Heart left ventricle (tissue), 16 donors: ENCODE measurements at places on chromosomes 6 and 20. TPM values are rescaled to one million over a fixed set of nuclear protein-coding genes. Genes with fewer than 3 reads are reported as not detected.
A peak's percentile ranks its signal among the peaks of the same experiment; 100 is the strongest.

The CNR1 gene
- total RNA-seq, result 0.42 TPM

The TMEM30A gene
- 40.5 TPM for total RNA-seq

- DNase-seq, result no peak
Observed at GRCh38 chr20:9945408-9945807, 89.4 kb upstream of the ANKEF1 start.

DNA sequence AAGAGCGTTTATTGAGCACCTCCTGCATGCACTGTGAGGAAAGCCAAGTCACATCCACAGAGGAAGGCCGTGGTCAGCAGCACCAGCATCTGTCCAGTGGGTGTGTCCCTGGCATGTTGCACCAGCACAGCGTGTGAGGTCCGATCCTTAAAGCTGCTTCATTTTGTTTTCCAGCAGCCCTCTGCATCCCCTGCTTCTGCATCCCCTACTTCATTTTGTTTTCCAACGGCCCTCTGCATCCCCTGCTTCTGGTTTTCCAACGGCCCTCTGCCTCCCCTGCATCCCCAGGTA lies 147.8 kb downstream of the SYCP2 start:
- DNase-seq, result no peak

GRCh38 chr6:122604676-122605075 lies 5.5 kb upstream of the PKIB start:
- no peak for DNase-seq

GRCh38 chr6:143872201-143872600 lies 7.9 kb downstream of the ZC2HC1B start:
- DNase-seq, result no peak

- no peak for DNase-seq
Observed at GRCh38 chr20:57791178-57791962, 81.6 kb upstream of the PMEPA1 start.

The AIF1 gene
- 6.8 TPM for total RNA-seq

The COL21A1 gene
- 107 TPM for total RNA-seq

DNA sequence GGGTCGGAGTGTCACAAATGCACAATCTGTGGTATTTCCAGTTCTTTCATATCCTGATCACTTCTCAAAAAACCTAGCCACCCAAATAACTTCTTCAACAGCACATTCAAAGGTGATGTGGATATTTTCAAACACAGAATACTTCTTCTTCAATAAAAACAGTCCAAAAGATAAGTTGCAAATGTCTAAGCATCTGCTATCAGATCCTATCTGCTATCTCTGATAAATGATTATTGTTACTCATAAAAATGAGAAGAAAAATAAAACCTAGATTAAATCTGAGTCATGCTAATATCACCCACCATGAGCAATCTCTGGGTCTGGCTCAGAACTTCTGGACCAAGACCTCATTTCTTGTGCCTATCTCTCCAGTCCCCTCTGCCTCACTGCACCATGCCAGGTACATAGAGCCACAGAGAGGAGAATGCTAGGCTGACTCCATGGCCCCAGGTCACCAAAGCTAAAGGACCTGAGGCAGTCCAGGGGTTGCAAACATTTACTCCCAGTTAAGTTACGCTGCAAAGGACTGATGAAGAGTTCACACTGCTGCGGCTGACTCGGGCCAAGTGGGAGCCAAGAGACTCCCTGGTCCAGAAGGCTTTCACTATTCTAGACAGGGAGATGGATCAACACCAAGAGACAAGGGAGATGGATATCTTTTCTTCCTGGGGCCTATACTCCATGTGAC lies 101.4 kb downstream of the KIF13A start:
- no peak for DNase-seq

DNA sequence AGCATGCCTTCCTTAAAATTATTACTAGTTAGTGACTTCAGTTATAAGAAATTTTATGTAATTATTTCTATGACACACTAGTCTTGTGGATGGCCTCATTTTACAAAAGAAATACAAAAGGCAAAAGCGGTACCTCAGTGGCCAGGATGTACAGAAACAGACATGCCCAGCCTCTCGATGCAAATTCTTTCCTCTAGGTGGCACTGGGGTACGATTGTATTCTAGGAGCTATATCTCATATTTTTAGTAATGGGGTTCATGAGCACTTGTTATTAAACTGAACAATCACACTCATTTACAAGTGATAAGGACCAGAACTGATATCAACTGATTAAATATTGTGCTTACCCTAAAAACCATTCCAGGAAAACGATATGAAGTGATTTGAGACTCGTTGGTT lies 59.8 kb downstream of the SOD2 start:
- no peak for DNase-seq

GRCh38 chr6:30009113-30009512 lies 52.0 kb upstream of the POLR1H start:
- DNase-seq, result no peak

GRCh38 chr6:22411376-22412105 lies 114.7 kb upstream of the PRL start:
- DNase-seq, result no peak

GRCh38 chr6:36824253-36824652 lies 15.0 kb downstream of the CPNE5 start:
- DNase-seq, result peak; percentile 39

GRCh38 chr20:9609887-9610502 lies 95.6 kb downstream of the LAMP5 start:
- DNase-seq, result no peak

- no peak for DNase-seq
Observed at GRCh38 chr6:149473080-149474052, 11.4 kb downstream of the ZC3H12D start.

DNA sequence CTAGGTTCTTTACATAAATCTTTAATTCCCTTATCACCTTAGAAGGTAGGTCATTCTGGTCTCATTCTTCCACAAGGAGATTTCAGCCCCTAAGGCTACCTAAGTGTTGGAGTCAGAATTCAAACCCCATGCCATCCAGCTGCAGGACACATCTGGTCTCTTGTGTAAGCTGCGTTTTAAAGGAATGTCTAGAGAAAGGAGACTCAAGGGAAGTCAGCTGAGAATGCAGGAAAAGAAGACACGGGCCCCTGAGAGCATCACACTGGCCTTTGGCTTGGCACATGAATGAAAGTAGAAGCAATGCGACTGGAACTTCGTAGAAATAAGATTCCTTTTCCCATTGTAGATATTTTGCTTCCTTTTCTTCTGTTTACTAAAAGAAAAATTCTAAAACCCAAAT lies 76.7 kb upstream of the SYNJ2 start:
- no peak for DNase-seq

The LTA gene
- total RNA-seq, result 0.64 TPM

GRCh38 chr6:118203545-118203944 lies 296.5 kb downstream of the SLC35F1 start:
- no peak for DNase-seq

- no peak for DNase-seq
Observed at GRCh38 chr6:87907521-87907920, 140.1 kb upstream of the SPACA1 start.

GRCh38 chr6:111086685-111087084 lies 618 bp upstream of the SLC16A10 start:
- no peak for DNase-seq

The SEL1L2 gene
- total RNA-seq, result 0.92 TPM

GRCh38 chr6:153931431-153931830 lies 107.6 kb upstream of the OPRM1 start:
- DNase-seq, result no peak

- DNase-seq, result no peak
Observed at GRCh38 chr6:128032042-128032441, 131.2 kb upstream of the THEMIS start.

The RGS17 gene
- total RNA-seq, result 0.14 TPM

The TULP4 gene
- 110 TPM for total RNA-seq

- no peak for DNase-seq
Observed at GRCh38 chr20:23303325-23304102, 47.1 kb upstream of the NXT1 start.

The TRIM31 gene
- not detected for total RNA-seq

The SLC35F1 gene
- total RNA-seq, result 5.0 TPM

- no peak for DNase-seq
Observed at GRCh38 chr6:118719351-118720124, 68.1 kb upstream of the CEP85L start.

- DNase-seq, result no peak
Observed at GRCh38 chr6:169398342-169399105, 144.9 kb upstream of the THBS2 start.

DNA sequence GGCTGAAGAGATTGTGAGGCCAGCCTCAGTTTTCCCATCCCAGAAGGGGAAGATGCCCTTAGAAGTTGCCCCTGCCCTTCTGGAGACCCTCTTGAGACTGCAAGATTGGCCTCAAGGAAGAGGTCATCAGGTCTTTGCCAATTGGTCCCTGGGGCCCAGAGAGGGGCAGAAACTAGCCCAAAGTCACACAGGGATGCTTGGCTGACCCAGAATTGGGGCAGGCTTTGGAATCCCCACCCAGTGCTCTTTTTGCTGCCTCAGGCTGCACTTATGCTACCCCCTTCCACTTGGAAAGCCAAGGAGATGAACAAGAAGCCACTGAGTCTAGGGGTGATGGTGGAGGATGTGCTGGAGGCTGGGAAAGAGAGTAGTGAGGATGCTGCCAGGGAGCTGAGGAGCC lies 24.9 kb upstream of the FKBP1A start:
- no peak for DNase-seq

DNA sequence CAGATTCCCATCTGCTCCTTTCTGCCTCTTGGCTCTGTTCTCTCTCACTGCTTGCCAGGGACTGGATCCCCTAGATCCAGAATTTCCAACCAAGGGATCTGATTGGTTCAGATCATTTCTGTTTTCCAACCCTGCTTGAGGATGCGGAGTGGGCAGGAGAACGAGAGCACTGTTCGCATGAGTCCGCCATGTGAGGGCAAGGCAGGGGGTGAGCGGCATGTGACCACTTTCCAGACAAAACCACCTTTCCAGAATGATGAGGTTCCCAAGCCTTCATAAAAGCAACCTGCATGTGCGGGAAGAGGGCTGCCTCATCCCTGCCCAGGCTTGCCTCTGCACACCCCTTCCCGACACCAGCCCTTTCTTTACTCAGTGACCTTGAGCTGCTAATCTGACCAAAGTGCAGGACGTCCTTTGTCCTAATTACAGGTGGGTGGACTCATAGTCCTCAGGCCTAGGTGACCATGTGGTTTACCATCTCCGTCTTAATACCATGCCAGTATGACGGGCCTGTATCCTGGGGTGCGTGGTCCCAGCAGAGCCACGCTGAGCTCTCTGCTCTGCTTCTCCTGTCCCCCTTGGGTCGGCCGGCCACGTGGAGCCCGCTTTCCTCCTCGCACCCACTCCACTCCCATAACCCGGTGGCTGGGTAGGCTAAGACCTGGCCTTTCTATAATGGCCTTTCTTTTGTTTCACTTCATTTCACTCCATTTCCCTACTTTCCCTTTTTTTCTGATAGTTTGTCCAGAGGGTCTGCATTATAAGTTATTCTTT lies 14.4 kb downstream of the NQO2 start:
- no peak for DNase-seq

- no peak for DNase-seq
Observed at GRCh38 chr6:111205502-111205901, 118.2 kb downstream of the SLC16A10 start.

DNA sequence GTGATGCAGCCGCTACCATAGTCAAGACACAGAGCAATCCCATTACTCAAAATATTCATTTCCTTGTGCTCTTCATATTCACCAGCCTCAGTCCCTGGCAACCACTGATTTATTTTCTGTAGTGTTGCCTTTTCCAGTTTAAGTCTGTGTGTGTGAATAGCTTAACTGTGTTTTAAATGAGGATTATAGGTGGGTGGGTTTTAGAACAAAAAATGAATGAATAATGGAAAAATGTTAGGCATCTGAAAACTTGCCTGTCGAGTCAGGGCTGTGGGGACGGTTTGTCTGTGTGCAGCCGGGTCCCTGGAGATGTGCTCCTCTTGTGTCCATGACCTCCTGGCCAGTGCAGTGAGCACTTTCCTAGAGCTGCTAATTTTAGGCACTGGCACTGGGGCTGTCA lies 27.1 kb downstream of the BANF2 start:
- no peak for DNase-seq

DNA sequence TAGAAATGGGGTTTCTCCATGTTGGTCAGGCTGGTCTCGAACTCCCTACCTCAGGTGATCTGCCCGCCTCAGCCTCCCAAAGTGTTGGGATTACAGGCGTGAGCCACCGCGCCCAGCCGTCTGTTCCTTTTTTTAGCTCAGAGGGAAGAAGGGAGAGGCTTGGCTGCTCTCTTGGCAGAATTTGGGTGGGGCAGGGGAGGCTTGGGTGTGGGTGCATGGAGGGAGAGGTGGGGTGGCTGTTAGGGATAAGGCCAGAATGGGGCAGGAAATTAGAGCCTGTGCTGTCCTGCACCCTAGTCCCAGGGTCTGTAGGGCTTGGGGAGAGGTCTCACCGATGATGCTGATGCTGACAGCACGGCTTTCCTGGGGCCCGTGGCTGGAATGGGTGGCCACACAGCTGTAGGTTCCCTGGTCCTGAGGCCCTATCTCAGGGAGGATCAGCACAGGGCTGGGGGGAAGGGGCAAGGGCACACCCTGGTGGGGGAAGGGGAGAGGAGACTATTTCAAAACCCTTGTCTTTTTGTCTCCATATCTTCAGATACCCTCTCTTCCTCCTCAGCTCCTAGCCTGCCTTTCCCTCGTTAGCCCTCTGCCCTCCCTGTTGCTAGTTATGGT lies 2.0 kb downstream of the AGER start:
- peak; percentile 38 for DNase-seq

The DDAH2 gene
- total RNA-seq, result 42.3 TPM

DNA sequence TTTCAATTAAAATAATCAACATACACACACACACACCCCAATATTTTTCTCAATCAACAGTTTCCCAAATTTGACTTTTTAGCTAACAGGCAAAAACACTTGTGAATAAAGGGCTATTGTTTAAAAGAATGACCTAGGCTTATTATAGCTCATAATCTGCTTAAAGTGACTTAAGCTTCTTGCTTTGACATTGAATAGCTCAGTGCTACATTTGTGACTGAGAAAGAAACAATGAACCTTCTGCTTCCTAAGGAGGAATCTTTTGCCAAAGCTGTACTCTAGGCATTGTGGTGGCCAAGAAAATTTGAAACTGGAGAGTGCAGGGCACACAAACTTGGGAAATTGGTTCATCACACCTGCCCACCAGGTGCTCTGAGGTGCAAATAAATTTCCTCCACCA lies 282.0 kb downstream of the SYNE1 start:
- DNase-seq, result no peak

The VNN1 gene
- total RNA-seq, result 2.2 TPM
